RPMI8226 (cell line): ENCODE measurements at places on chromosomes 3 and 15.

- no peak for DNase-seq
Measured at GRCh38 chr3:108328821-108329486, 32.6 kb downstream of the HHLA2 start.

- no peak for DNase-seq
Measured at GRCh38 chr3:126370606-126371005, 13.4 kb upstream of the KLF15 start.

DNA sequence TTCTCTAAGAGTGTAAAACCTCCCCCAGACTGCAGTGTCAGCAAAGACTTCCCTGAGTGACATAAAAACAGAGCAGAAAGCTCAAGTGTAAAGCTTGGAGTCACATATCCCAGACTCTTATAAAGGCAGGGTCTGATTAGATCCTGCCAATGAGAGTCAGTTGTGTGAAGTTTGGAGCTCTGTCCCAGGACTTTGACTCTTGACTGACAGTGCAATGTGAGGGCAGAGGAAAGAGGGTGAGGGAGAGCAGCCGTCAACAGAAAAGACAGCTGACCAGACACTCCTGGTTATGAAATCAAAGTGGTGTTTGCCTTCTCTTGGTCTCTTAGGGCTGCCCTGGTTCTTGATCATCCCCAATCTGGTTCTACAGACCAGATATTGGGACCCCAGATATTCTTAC, 393.2 kb downstream of the ERC2 start:
- DNase-seq, result no peak

- DNase-seq, result peak; percentile 19
Measured at GRCh38 chr3:152961323-152961722, 126.4 kb downstream of the P2RY1 start.

- no peak for DNase-seq
Measured at GRCh38 chr3:188827103-188827502, 344.7 kb upstream of the TPRG1 start.
